ENCODE measurements at places on chromosomes 6 and 20.

DNA sequence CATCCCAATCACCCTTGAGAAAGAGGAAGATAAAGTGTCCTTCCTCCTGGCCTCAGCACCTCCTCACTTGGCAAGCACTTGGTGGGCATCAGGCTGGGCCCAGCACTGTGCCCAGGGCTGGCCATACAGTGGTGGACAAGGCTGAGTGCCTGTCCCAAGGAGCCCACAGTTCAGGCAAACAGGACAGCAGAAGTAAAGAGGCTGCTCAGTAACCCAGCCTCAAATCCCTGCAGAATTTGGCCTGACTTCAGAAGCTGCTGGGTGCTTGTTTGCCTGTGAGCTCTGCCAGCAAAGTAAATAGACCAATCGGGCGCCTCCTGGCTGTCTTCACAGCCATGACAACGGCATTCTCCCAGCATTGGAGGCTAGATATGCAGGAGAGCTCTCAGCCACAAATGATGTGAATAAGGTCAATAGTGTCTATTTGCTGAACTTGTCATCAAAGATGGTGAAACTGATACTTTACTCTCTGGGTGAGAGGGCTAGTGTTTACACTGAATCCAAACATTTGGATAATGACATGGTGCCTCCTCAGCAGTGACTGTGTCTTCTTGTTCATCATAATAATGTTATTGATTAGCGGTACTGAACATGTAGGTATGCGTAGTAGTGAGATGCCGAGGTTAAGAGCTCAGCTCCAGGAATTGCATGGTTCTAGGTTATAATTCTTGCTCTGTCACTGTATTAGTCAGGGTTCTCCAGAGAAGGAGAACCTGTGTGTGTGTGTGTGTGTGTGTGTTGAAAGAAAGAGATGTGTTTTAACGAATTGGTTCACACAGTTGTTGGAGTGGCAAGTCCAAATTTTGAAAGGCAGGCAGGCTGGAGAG lies 36.9 kb upstream of the FANCE start:
- no peak for DNase-seq

DNA sequence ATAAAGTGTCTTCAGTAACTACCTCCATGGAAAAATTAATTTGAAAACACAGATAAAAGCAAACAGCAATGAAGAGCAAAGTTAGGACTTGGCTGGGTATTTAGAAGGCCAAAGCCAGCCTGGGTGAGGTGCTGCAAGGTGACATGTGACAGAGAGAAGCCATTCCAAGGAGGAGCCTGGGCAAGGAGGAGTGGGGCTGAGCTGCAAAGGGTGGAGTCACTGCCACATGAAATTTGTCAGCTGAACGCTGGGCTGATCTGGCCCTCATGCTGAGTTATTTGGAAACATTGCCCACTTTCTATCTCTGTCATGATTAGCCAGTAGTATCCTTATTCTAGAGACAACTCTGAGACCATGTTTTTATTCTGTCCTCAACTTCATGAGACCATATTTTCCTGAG lies 76.3 kb downstream of the PERP start:
- no peak for DNase-seq

DNA sequence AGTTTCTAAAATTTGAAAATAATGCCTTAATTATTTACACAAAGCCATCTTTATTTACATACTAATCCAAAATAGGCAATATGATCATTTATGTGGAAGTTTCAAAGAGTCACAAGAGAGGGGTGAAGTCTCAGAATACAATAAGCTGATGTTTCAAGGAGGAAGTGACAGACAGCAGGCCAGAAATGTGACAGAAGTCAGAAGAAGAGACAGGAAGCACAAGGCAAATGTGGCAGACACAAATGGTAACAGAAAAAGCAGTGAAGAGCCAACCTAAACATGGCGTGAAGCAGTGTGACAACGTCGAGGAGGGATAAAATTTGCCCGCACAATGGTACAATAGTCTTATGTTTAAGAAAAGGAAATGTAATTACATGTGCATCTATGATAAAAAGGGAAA lies 59.8 kb downstream of the SHPRH start:
- no peak for DNase-seq

DNA sequence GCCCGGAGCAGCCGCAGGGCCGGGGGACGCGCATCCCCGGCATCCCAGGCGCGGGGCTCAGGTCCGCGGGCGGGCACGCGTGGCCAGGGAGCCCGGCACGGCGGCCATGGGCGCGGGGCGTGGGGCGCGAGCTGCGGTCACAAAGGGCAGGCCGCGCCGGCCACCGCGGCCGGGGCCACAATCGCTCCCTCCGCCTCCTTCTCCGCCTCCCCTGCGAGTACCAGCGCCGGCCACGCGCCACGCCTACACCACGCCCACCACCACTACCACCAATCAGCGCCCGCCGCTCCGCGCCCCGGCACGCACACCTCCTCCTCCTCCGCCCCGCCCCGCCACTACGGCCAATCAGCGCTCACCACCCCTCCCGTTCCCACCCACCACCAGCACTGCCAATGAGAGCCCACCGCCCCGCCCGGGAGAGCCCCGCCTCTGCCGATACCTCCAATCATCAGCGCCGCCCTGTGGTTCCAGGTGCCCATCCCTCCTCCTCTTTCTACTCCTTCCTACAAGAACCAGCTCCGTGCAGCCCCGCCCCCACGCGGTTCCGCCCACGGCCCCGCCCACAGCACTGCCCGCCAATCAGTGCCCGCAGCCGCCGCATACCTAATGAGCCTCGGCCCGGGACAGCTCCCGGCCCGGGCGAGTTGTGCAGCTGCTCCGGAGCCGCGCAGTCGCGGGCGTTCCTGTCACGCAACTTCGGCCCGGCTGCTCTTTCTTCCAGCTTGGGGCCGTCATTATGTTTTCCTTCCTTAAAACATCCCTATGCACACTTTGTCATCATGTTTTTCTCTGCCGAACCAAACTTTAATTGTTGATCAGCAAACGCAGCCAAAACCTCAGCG lies at the start of gene RPS6KA2:
TSS of gene RPS6KA2 (minus strand) at position 219 of the 842 bp plus-strand sequence. CDS start 232 bp downstream, outside the sequence.
- DNase-seq = peak; percentile 98

DNA sequence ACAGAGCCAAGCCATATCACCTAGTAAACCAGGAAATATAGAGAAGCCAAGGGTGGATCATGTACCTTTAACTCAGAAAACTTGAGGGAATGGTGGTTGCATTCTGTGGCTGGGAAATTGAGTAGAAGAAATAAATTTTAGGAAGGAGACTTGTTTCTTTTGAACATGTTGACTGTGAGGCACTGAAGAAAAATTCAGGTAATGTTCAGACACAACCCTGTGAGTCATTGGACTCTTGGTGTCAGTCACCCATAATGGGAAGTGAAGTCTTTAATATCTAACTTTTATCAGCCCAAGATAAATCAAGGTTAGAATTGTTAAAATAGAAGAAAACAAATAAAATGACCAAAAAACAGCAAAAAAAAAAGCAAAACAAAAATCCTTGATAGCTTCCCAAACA lies 98.8 kb upstream of the GRIK2 start:
- DNase-seq = no peak

DNA sequence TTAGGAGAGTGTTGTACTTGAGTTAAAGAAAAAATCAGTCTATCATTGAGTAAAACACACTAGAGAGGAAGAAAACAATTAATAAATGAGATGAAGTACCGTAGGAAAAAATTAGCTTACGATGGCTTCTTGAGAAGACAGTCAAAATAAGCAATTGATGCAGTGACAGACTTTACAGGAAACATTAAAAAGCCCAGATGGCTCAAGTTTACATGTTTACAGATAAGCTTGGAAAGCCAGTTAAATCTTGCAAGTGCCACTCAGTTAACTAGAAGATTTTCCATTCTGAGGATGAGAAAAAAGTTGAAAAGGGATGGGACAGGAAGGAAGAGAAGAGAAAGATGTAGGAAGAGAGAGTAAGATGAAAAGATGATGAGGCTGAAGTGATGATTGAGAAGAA lies 288.8 kb upstream of the FERMT1 start:
- no peak for DNase-seq

DNA sequence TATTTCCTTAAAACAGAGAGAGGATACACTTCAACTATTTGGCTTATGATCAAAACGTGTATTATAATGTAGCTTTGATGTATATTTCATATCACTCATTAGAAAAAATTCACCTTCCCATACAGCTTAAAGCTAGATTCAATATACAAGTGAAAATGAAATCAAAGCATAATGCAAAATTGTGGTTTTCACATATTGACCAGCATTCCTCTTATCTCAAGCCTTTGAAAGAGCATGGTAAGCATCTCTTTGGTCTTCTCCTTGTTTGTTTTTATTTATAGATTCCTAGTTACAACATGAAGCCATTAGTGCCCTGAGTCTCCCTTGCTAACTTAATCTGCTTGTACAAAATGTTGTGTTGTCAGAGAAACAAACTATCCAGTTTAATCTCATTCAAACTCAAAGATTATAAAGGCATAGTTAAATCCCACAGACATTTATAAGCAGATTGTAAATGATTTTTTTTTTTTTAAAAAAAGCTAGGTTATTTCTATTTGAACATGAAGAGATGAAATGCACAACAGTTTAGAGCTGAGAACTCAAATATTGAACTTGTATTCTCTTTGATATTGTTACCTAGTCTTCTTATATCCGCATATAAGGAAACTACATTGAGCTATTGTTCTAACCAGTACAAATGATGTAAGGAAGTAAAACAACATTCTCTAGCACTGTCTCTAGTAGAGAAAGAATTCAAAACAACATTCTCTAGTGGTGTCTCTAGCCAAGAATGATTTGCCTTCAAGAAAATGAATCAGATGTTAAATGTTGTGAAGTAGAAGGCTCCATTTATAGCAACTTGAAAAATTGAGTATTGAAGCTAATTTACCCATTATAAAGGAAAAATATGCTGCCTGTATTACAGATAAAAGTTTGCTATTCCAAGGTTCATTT lies 31.2 kb upstream of the SMIM28 start:
- DNase-seq = no peak

- DNase-seq = no peak
Measured at GRCh38 chr6:36132246-36132895, 2.1 kb downstream of the MAPK13 start.

DNA sequence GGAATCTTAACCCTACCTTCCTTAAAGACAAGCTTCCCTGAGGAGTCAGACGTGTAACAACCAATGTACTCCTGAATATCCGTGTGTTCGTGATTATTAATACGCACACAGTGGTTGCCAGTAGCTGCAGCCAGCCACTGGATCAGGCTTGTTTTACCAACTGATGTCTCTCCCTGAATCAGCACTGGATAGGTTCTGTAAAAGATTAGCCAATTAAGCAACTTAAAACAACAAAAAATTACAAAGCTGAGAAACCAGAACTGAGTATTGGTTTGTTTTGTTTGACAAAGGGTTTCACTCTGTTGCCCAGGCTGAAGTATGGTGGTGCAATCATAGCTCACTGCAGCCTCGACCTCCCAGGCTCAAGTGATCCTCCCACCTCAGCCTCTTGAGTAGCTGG lies 69.3 kb downstream of the MDN1 start:
- no peak for DNase-seq

- no peak for DNase-seq
Measured at GRCh38 chr6:119978274-119978889, 628.8 kb upstream of the MAN1A1 start.

GRCh38 chr20:62066339-62066982 lies 780 bp upstream of the TAF4 start:
- DNase-seq = peak; percentile 9
